ENCODE measurements at places on chromosomes 2 and 18.

- DNase-seq = no peak
Measured at GRCh38 chr2:54878182-54878581, 154.7 kb downstream of the EML6 start.

DNA sequence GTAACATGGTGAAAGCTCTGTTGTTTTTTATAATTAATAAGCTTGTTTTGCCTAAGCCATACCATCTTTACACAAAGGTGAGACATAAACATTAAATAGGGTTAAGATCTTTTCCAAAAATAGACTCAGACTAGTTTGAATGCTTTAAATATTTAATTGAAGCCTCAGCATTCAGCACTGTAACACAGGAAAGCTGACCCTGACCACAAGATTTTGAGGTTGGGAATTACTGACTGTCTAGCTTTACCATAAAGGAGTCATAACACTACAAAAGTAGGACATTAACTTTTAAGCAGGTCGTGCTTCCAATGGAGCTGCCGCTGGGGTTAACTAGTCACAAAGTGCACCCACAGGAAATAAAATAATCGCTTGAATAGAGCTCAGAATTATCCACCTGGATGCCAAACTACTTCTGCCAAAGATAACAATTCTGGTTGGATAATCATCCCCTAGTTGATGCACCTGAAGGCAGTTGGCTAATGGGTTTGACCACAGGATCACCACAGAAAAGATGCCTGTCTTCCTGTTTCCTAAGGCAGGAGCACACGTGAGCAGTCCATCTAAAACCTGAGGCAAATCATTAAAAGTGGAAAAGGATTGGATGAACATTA lies 106.2 kb downstream of the COBLL1 start:
- DNase-seq = no peak

DNA sequence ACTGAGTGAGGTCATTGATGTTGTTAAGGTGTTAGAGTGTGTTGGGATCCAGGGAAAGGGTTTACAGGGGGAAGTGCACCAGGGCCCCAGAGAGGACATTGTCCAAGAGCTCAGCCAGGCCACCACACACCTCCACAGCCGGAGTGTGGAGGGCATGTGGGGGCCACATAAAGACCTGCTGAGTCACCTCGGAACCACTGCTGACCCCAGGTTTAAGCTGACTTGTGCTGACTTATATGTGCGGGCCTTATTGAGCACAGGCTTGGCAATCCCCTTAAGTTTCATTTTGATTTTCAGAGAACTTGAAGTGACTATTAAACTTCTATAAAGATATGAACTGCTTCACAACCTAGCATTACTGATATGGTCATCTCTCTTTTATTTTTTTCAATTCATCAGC lies 166.2 kb upstream of the MAP3K20 start:
- no peak for DNase-seq

DNA sequence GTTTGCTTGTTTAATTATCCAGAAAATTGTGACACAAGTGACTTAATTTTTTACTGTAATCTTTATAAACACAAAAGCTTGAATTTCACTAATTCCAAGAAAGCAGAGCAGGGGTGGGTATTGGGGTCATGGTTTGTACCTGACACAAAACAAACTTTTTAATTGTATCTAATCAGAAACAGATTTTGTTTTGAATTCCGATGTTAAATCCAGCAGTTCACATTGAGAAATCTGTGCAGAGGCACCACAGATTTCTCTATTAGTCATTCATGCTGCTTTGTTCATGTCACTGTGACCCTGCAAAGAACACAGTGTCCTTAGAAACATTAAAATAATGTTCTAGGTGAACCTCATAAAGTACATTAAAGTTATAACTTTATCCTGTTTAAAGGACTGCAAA lies 443.4 kb downstream of the NYAP2 start:
- no peak for DNase-seq

DNA sequence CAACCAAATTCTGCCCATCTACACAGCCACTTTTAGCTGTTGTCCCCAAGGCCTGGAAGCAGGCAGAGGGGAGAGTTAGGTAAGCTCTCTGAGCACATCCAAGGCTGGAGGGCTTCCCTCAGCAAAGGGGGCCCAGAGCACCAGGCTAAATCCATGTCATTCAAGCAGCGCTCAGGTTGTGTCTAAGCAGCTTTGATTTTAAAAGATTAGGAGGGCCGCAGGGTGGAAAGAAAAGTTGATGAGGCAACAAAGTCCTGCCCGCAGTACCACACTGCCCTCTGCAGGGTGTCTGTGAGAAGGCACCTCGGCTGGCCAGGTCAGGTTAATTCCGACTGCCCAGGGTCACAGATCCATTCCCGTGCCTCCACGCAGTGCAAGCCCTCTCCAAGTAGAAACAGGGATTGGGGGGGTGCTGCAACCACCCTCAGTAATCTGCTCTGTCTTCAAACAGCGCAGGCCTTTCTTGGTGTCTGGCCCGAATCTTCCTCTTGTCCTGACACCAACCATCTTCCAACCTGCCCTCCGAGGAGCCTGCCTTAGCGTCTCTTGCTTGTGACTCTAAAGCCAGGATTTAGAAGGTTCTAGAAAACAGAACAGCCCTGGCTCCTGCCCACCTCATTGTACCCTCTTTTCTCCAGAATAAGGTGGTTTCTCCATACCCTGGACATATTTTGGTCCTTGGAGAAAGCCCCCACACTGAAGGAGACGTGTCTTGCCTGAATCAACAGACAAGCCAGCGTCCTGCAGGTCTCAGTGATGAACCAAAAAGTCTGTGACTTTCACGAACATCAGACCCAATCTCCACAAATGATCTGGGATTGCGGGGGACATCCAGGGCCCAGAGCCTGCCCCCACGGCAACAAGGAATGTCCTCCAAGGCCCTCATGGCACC lies 289.2 kb downstream of the TNS1 start:
- peak; percentile 20 for DNase-seq

DNA sequence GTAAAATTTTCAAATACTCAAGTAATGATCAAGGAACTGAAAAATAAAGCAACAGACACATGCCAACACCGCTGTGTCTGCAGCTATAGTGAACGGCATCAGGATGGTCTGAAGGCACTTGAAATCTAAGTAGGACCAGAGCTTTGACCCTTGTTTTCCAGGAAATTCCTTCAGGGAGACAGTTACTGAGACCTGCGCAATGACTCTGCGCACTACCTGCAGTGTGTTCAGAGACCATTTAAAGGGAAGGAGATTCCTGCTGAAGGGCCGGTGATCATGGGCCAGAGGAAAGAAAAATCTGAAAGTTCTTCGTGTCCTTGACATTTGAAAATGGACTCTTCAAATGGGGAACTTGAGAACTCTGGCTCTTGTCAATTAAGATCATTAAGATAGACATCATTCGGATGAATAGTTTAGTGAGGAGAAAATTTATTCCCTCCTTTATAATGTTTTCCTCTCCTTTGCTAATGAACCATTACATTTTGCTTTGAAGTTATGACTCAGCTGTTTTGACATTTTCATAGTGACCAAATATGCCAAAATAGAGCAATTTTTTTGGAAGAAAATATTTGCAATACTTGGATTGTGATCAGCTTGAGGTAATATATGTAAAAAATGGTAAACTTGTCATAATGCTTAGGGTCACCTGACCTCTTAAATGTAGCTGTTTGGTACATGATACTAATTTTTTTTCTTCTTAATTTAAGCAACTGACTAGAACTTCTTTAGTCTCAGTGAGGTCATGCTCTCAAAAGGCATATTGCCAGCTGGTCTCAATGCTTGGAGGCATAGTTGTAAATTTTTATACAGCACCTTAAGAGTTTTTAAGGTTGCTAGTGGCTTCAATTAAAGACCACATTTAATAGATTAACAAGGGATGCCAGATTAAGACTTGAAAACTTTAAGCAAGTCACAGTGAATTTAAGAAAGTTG lies 329.3 kb downstream of the ARHGAP15 start:
- no peak for DNase-seq

DNA sequence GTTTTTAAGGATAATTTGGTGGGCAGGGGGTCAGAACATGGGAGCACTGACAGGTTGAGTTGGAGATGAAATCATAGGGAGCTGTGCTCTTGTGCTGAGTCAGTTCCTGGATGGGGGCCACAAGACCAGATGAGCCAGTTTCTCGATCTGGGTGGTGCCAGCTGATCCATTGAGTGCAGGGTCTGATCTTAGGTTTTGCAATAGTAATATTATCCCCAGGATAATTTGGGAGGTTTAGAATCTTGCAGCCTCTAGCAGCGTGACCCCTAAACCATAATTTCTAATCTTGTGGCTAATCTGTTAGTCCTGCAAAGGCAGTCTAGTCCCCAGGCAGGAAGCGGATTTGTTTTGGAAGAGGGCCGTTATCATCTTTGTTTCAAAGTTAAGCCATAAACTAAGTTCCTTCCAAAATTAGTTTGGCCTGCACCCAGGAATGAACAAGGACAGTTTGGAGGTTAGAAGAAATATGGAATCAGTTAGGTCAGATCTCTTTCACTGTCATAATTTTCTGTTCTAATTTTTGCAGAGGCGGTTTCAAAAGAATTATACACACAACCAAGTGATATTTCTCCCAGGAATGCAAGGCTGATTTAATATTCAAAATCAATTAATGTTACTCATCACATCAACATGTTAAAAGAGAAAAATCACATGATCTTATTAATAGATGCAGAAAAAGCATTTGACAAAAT lies 23.0 kb downstream of the DBI start:
- DNase-seq = no peak

DNA sequence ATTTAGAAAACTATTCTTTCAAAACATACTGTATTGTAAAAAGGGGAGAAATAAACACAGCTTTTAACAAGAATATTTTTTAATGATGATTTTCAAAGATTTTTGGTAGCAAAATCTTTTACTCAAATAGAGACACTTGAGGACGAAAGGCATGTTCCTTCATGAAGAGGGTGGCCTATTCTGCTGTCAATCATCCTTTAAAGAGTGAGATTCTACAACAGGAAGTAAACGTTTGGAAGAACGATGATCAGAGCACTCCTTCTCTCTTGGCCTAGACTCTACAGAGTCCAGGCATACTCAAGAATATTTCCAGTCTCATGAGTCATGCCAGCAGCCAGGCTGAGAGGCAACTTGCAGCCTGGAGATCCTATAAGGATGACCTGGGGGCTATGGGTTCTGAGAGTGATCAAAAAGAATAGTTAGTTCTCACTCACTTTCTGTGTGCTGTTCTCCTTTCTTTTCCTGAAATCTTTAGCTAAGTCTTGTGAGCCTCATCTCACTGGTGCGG lies 62.4 kb upstream of the TCF4 start:
- no peak for DNase-seq

Measured in CMK (cell line).